Activated T-helper 2 cell treated with anti-CD3 and anti-CD28 coated beads, Interferon-gamma antibody, Interleukin-2, Interleukin-4, amounts not matched to agents 10 μg/mL and 5 μg/mL and 100 μg/mL, durations not matched to agents 14 hours and 24 hours and 36 hours (primary cell): ENCODE measurements at places on chromosomes 3 and 15. TPM values are rescaled to one million over a fixed set of nuclear protein-coding genes. Genes with fewer than 3 reads are reported as not detected.

DNA sequence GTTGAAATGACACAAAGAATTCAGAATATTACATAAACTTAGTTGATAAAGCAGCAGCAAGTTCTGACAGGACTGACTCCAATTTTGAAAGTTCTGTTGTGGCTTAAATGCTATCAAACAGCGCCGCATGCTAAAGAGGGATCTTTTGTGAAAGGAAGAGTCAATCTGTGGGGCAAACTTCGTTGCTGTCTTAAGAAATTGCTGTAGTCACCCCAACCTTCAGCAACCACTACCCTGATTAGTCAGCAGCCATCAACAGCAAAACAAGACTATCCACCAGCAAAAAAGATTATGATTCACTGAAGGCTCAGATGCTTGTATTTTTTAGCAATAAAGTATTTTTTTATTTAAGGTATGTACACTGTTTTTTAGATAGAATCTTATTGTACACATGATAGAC, 14.2 kb downstream of the CRBN start:
- DNase-seq: no peak

DNA sequence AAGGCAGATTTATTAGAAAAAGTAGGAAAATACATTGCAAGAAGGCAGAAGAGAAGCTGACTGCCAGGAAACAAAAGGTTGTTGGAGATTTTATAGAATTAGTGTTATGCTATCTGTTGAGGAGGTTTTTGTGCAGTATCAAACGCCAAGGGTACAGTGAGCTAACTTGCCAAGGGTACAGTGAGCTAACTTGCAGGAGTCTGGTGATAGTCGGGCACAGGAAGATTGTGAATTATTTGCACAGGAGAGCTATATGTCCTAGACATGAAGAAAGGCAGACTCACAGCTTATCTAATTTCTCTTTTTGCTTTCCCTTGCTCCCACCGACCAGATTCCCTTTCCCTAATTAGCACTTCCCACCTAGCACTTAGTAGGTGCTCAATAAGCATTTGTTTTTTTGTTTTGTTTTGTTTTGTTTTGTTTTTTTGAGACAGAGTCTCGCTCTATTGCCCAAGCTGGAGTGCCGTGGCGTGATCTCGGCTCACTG, 2.7 kb upstream of the CSK start:
- no peak for DNase-seq

DNA sequence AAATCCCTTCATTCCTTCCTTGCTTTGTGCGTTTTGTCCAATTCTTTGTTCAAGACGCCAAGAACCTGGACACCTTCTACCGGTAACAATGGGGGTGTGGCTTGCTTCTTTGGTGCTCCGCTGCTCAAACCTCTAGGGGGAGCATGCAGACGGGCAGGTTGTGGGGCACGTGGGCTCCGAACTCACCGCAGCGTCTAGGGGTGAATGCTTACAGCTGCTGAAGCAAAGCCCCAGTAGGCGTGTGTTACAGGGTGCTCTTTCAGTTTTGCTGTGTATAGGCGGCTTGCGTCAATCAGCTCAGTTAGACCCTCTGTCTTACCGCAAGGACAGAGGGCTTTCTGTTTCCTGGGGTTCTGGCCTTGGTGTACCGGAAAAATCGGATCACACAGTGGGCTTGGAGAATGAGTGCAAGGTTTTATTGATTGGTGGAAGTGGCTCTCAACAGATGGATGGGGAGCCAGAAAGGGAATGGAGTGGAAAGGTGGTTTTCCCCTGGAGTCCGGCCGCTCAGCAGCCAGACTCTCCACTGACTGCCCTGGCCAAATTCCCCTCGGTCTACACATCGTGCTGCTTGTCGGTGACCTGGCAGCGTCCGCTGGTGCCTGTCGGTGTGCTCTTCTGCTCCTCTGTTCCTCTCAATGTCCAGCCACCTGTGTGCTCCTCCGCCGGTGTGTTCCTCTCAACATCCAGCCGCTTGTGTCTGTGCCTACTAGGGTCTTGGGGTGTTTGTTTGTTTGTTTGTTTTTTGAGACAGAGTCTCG, 1.2 kb upstream of the LRRC34 start:
- DNase-seq: peak; percentile 74

COL7A1 gene
- 1.9 and 2.4 TPM in 2 replicates for total RNA-seq

SPINK8 gene
- not detected in 2 replicates for total RNA-seq

DNA sequence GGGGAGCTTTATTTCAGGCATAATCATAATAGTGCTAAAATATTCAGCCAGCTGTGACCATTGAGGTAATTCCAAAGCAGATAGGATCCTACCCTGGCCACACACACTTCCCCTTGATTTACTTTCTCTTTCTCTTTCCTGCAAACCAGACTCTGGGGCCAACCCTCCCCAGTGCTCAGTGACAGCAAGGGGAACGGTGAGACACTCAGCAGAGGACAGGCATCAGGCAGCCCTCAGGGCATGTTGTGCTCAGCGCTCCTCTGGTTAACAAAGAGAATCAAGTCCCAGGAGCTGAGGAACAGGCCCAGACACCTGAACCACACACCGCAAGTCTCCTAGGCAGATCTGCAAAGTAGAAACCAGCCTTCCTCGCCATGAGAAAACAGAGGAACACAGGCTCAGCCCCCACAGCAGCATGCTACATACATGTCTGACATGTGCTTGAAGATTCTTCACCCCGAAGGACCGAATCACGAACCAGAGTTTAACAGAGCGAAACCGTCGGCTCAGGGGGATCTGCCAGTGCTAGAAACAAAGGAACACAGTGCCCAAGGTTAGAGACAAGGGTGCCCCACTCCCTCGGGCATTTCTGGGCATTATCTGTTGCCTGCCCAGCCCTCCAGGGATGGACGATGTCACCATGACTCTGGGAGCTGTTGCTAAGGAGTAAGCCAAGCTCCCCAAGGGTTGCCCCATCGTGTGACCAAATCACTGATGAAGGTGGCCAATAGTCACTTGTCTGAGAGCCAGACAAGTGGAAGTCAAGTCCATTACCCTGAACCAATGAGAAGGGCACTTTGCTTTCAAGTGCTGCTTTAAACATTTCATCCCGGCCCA, 17.5 kb downstream of the HDC start:
- DNase-seq: peak; percentile 62

KLHL24 gene
- total RNA-seq: 8.7 and 10.5 TPM in 2 replicates

DNA sequence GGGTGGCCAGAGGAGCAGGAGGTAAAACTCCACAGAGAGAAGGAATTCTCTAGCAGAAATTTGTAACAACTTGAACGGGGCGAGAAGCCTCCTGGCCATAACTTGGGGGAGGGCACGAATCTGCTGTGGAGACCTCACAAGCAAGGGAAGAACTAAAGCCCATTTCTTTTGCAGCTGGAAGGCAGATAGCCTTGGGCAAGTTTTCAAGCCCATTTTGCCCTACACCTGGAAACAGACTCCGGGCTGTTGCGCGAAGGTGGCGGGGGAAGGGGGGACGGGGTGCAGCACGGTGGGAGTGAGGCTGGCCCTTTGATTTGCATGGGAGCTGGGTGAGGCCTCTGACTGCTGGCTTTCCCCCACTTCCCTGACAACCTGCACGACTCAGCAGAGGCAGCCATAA, 168.8 kb downstream of the MEGF11 start:
- DNase-seq: no peak

GRCh38 chr15:75641603-75642002, 1.6 kb upstream of the IMP3 start:
- DNase-seq: no peak

- no peak for DNase-seq
These were observed 276.7 kb downstream of the CHL1 start for GRCh38 chr3:473033-473800.

PRR20G gene
- total RNA-seq: not detected in 2 replicates

PLSCR2 gene
- total RNA-seq: not detected in 2 replicates

DNA sequence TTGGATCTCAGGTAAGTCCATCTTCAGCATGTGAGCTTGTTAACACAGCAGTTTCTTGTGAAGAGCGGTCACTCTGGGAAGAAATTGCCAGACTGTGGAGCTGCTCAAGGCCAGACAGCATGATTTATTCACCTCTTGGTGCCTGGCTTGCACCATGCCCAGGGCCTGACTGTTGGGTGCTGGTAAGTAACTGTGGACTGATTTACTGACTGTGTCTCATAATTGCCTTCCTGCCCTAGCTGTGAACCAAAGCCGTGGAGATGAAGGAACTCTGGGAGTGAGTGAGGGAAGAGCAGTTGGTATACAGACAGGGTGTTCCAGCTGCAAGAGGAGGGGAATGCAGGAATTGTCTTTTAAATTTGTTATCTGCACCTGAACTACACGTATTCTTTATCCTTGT, 18.5 kb upstream of the WNT7A start:
- DNase-seq: no peak

- no peak for DNase-seq
These were observed 117.2 kb upstream of the PLXNA1 start for GRCh38 chr3:126865736-126866135.

- no peak for DNase-seq
These were observed 2.4 kb downstream of the ATP1B3 start for GRCh38 chr3:141878817-141879216.

DNA sequence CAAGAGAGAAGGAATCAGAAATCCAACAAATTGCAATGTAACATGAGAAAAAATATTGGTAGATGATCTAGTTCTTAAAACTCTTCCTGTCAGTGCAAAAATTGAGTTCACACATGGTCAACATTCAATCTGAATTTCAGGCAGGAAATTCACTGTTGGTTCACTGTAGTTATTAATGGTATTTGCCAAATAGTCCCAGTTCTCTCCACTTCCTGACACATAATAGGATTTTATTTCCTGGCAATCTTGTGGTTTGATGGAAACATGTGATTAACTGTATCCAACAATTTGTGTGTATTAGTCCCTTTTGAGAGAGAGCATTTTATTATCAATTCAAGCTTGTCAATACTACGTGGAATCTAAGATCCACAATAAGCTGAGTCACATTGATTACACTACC, 1103.1 kb downstream of the ROBO2 start:
- DNase-seq: no peak

SPTBN5 gene
- total RNA-seq: 0.41 and 0.90 TPM in 2 replicates

NUTM1 gene
- not detected in 2 replicates for total RNA-seq

DNA sequence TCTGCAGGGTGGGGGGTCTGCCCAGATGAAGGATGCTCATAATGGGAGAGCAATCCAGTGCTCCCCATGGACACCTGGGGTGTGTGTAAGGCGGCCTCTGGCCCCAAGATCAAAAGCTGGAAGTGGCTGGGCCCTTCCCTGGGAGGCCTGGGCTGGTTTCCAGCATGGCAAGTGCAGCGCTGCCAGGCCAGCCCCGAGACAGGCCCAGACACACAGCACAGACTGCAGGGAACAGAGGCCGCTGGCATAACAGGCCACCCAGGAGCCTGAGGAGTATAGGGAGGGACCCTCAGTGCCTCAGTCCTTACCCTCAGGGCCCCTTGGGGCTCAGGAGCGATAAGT, 10.0 kb downstream of the ITPKA start:
- no peak for DNase-seq

- DNase-seq: no peak
These were observed 246.8 kb downstream of the NR1D2 start for GRCh38 chr3:24191801-24192403.

NT5DC2 gene
- 77.9 and 88.4 TPM in 2 replicates for total RNA-seq

- DNase-seq: no peak
These were observed 835.1 kb downstream of the EDEM1 start for GRCh38 chr3:6022621-6023020.

DNA sequence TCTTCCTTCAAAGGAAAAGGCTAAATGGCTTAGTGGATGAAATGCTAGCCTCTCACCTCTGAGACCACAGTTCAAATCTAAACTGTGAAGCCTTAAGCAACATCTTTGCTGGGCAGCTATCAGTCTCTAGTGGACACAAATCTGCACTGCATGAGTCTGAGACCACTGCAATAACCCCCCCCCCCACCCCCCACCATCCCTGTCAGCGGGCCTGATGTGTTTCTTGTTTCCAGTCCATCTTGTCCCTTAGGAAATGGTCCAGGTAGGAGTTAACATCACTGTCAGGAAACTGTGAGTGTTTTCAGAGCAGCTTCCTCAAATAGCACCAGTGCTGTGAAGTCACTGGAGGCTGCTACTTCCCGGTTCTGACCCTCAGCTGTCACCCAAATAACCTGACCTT, 140.6 kb upstream of the TMCO5A start:
- no peak for DNase-seq

TMC3 gene
- not detected in 2 replicates for total RNA-seq

- DNase-seq: no peak
These were observed 57.4 kb downstream of the ABHD5 start for GRCh38 chr3:43748179-43748578.

DNA sequence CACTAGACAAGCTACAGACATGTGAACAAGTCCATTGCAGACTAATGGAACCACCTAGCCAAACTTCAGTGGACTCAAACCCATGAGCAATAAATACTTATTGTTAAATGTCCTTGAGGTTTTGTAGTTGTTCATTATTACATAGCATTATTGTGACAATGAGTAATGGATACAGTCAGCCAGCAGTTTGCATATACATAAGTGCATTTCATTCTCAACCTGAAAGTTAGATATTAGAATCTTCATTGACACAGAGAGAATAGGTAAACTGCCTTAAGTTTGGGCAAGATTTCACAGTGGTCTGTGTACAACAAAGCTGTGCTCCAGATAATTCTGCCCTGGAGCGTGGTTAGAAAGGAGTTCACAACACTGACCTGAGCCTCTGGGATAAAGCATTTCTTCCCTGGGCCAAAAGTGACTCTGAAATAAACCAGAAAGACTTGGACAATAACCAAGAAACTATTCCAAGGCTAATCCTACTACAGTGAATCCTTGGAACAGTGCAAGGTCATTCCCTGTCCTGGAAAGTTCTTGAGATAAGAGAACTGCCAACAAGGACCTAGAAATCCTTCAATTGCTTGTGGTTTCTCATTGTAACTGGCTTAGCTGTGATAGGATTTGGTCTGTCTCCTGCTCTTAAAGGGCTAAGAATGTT, 225.5 kb upstream of the STT3B start:
- DNase-seq: no peak

INAFM2 gene
- total RNA-seq: 16.7 and 17.9 TPM in 2 replicates

BCL2A1 gene
- 101 and 104 TPM in 2 replicates for total RNA-seq

DNA sequence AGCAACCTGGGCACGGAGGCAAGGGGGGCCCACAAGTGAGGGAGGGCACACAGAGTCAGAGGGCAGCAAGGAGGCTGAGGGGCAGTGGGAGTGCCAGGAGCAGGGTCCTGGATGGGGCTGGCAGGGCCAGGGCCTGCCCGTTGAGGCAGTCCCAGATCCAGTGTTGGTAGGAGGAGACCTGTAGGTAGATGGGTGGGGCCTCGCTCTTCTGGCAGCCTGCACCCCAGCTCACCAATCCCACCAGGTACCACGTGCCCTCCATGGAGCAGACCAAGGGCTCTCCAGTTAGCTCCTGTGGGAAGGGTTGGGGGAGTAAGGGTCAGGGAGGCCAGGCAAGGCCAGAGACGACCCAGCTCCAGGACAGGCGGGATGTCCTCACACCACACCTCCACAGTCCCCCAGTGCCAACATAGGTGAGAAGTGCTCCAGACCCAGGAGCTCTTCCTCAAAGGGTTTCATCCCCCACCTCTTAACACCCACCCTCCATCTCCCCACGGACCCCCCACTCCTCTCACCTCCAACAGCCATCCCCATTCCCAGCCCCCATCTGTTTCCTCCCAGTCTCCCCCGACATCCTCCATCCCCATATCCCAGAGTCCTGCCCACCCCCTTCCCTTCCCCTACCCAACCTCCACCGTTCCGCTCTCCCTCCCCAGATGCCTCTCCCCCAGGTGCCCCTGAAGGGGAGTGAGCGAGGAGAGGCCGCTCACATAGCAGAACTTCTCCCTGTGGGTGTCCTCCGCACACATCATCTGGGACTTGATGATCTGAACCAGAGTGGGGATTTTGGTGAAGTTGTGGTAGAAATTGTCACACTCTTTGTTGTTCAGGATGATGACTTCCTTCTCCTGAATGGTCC, 5.2 kb downstream of the PRSS50 start:
- DNase-seq: no peak

ELL3 gene
- 1.0 and 1.3 TPM in 2 replicates for total RNA-seq

SLC6A20 gene
- total RNA-seq: not detected in 2 replicates
